Right renal cortex interstitium (tissue), 3 donors: ENCODE measurements at places on chromosomes 16 and 17.
A peak's percentile ranks its signal among the peaks of the same experiment; 100 is the strongest.

- no peak for DNase-seq
Measured at GRCh38 chr16:1469693-1470201, 5.1 kb downstream of the CLCN7 start.

- DNase-seq, result no peak
Measured at GRCh38 chr17:80513892-80514291, 30.7 kb upstream of the RPTOR start.

DNA sequence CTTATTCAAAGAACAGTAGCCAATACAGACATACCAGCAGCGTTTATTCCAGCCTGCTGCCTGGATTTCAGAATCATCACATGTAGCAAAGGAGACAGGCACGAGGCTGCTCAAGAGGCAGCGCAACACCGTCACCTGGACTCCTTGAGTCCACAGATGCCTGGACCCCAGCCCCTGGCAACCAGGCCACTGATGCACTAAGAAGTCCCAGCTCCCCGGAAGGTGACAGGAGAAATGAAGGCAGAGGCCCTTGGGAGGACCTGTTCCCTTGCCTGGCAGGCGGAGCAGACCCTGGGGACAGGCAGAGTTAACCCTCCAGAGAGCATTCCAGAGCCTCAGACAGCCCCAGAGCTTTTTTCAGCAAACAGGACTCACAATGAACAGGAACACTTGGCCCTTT, 16.5 kb downstream of the SMIM5 start:
- DNase-seq, result no peak

DNA sequence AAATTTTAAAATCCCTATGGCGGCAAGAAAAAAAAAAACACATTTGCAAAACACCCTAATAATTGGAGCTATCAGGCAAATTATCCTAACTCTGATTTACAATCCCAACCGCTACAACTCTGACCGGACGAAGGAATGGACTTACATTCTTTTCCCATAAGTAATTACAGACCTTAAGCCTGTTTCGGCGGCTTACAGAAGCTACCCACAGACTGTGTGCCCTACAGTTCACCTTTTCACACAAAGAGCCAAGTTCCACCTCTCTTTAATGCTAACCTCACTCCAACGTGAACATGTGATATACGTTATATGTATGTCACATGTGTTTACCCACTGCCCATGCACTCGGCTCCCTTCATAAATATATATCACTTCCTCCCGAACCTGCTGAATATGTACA, 8.7 kb upstream of the MEAK7 start:
- no peak for DNase-seq

GRCh38 chr16:1159973-1160772, 7.3 kb downstream of the CACNA1H start:
- peak; percentile 77 for DNase-seq
